ENCODE measurements at places on chromosomes 2 and 18.

GRCh38 chr2:30736461-30737325 is 70.6 kb downstream of the CAPN13 start:
- no peak for DNase-seq

DNA sequence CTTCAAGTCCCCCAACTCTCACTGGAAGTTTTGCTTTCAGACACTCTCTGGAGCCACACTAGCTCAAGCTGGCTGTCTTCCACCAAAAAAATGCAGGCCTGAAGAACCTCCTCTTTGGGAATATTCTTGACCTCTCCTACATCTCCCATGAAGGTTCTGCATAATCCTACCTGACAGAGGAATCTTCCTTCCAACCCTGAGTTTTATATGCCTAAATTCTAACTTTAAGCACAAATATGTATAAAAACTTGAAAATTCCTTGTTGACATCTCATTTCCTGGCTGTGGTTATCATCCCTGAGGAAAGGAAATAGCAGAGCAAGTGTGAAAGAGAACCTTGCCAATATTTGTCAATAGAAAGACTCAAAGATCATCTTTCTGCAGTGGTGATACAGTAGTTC is 249.0 kb downstream of the LPIN1 start:
- DNase-seq: peak; percentile 75

- no peak for DNase-seq
Measured at GRCh38 chr2:101803128-101803527, 105.6 kb downstream of the MAP4K4 start.

DNA sequence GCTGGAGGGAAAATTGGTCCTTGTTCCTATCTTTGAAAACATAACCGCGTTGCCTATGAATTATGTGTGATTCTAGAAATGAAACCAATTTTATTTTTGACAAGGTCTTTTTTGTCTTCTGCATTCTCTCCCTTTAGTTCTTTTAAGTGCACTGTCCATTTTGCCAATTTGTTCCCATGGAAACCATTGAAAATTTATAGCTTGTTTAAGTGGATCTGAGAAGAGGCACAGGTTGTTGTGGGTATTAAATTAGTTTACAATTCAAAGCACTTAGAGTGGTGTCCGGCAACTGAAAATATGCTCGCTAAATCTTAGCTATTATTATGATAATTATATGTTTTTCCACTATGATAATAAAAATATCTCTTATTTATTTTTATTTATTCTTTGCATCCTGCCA is 107.5 kb upstream of the FSHR start:
- DNase-seq: no peak

DNA sequence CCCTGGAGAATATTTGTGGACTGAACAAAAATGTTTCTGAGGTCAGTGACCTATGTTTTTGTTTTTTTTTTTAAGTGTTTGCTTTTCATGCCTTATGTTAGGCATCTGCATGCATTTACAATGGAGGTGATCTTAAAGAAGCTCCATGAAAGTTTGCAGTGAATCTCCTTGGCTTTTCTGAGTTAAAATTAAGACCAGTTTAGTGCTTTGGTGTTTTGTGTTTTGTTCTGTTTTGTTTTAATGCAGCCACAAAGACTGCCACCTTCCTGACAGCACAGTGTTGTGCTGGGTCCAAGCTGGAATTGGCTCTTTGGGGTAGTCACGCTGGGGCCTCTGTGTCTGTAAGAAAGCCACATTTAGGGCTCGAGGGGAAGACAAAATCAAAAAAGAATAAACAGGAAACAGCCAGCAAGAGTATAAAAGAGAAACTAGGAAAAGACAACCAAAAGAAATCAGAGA is 396.2 kb downstream of the ARHGAP15 start:
- no peak for DNase-seq

- DNase-seq: no peak
Measured at GRCh38 chr18:24588440-24588839, 128.0 kb downstream of the HRH4 start.

GRCh38 chr2:173488861-173489260 is 134.2 kb downstream of the CDCA7 start:
- DNase-seq: no peak

All from GM03348 (cell line).